ENCODE measurements at places on chromosomes 5 and 9. TPM values are rescaled to one million over a fixed set of nuclear protein-coding genes. Genes with fewer than 3 reads are reported as not detected.

GRCh38 chr5:131394128-131394527 lies 130.3 kb downstream of the CDC42SE2 start:
- DNase-seq: peak; percentile 69

DNA sequence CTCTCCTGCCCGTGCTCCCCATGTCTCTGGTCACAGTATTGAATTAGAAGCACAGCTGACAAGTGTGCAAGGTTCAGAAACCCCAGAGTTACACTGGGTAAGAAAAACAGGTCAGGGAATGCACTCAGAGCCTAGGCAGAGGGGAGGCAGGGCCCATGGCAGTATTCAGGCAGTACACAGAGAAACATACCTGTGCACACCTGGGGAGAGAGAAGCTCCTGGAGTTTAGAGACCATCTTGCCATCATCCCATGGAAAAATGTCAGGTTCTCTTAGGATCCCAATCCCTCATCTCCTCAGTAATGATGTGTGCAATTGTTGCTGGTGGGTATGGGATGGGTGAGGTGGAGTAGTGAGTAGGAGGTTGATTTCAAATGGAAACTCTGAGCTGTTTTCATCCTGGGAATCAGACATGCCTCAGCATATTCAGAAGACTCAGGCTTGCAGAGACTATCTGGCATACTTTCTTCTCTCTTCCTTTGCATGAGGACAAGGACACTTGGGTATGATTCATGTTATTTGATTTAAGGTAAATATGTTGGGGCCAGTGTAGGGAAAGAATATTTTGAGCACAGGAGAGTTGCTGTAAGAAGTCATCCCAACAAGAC lies 228.5 kb downstream of the ESM1 start:
- no peak for DNase-seq

NRG2 gene
- not detected for total RNA-seq

OR1J2 gene
- total RNA-seq: not detected

FIBCD1 gene
- total RNA-seq: not detected

- no peak for DNase-seq
Measured at GRCh38 chr5:56543441-56544388, 271.6 kb upstream of the MAP3K1 start.

IARS1 gene
- total RNA-seq: 251 TPM

SCGB3A1 gene
- total RNA-seq: not detected

GRCh38 chr9:98168941-98169488 lies 23.4 kb downstream of the CORO2A start:
- peak; percentile 73 for DNase-seq

NTNG2 gene
- 2.4 TPM for total RNA-seq

OTP gene
- total RNA-seq: not detected

- DNase-seq: no peak
Measured at GRCh38 chr9:126347911-126348760, 21.5 kb downstream of the MVB12B start.

SLC27A4 gene
- total RNA-seq: 10.5 TPM

DNA sequence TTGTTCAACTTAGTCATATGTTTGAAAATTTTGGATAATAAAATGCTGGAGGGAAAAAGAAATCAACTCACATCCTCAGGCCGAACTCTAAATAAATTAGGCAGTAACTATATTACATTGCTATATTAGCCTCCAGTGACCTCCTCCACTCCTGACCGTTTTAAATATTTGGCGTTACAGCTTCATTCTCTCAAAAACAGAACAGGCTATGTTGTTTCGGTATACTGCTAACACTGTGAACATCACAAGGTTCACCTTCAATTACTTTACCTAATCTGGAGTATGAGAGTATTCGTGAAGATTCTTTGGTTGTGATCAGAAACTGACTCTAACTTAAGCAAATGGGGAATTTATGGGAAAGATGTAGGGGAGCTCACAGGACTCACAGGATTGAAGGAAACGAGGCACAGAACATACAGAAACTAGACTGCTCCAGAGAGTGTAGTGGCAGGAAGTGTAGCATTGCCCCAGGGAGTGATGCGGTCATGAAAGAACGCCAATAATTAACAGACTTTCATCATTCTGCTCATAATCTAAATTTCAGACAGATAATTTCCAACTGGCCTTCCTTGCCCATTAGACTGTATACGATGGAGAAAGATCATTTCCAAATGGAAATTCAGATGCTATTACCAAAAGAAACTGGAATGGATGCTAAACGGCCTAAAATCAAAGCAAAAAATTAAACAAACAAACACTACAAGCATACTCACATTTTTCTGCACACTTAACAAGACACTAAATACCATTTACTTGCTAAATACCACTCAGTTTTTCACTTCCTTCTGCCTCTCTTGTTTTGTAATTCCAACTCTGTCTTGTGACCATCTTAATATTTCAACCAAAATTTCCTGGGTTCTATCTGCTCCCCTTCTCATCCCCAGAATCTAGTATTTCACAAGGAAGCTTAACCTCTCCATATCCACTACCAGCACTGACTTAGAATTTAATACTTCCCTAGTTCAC lies 110.1 kb upstream of the LPAR1 start:
- no peak for DNase-seq
